ENCODE measurements at places on chromosomes 11 and 22. TPM values are rescaled to one million over a fixed set of nuclear protein-coding genes. Genes with fewer than 3 reads are reported as not detected.
A peak's percentile ranks its signal among the peaks of the same experiment; 100 is the strongest.

DNA sequence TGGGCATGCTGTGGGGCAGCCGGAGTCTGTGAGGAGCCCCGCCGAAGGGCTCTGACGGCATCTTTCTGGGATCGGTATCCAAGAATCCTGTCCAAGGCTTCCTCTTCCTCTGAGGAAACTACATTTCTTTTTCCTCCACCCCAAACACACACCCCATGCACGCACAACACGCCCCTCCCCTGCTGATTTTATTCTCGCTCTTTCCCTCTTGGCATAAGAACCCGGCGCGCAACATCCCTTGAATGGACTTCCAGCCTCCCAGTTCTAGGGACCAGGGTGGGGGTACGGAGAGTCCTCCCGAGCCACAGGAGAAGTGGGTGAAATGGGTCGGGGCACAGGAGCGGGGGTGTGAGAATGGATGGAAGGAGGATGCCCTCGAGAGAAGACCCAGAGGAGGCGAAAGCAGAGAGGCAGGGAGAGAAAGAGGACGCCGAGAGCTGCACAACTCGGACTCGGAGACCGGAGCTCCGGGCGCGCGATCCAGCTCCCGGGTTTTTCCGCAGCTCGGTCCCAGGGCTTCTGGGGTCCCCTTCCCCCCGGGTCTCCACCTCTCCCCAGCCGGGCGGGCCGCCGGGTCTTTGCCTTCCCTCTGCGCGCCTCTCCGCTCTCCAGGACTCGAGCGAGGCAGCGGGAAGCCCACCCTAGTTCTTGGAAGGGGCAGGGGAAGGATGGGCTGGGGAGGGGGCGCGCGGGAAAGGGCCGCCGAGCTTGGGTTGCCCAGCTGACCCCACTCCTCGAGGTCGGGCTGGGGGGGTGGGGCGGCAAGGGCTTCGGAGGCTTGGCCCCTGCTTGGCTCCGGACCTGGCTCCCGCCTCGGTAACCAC lies 1.5 kb upstream of the LARGE1 start:
- no peaks in the 10 kb centered on the region for H3K27me3 ChIP-seq
- no peaks in the 10 kb centered on the region for H3K36me3 ChIP-seq
- peak; percentile 53 for DNase-seq
- no peaks in the 10 kb centered on the region for H3K4me1 ChIP-seq

DNA sequence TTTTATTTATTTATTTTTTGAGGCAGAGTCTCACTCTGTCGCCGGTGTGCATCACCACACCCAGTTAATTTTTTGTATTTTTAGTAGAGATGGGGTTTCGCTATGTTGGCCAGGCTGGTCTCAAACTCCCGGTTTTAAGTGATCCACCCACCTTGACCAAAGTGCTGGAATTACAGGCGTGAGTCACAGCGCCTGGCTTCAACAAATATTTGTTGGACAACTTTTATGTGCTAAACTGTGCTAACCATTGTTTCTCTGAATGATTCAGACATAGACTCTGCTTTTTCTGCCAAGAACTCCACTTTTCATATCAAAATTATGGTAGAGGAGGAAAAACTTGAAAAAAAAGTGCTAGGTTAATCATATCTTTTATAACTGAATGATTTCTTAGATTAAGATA lies 36.3 kb downstream of the MMP7 start:
- H3K36me3 ChIP-seq, result no peaks in the 10 kb centered on the region
- H3K4me3 ChIP-seq, result no peak overlapping the region
- H3K4me1 ChIP-seq, result peaks cover 9% of the 10 kb centered on the region
- DNase-seq, result no peak
- no peaks in the 10 kb centered on the region for H3K27me3 ChIP-seq

DNA sequence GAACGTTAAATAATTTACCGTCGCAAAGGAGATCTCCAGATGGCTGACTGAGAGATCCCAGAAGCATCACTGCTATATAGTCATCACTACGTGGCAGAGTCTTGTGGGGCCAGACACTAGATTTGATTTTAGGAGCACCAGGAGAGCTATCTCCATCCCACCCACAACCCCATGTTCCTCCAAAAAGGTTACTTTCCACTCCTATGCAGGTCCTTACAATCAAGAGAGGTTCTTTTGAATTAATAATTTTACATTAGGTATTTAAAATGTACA lies 19.4 kb downstream of the GUCY1A2 start:
- no peaks in the 10 kb centered on the region for H3K36me3 ChIP-seq
- no peak overlapping the region for H3K4me3 ChIP-seq
- H3K27me3 ChIP-seq, result no peaks in the 10 kb centered on the region
- no peaks in the 10 kb centered on the region for H3K4me1 ChIP-seq
- no peak for DNase-seq

The PKDREJ gene
- 0.03 TPM for polyA plus RNA-seq

GRCh38 chr11:45761659-45762058 lies 43.3 kb upstream of the SLC35C1 start:
- H3K4me1 ChIP-seq, result no peaks in the 10 kb centered on the region
- H3K27me3 ChIP-seq, result no peaks in the 10 kb centered on the region

The PNPLA5 gene
- not detected for polyA plus RNA-seq

GRCh38 chr11:72522186-72522585 lies 87.9 kb upstream of the CLPB start:
- H3K4me3 ChIP-seq, result no peak overlapping the region
- H3K27me3 ChIP-seq, result no peaks in the 10 kb centered on the region
- no peak overlapping the region for H3K27ac ChIP-seq

The NCF4 gene
- 3.9 TPM for polyA plus RNA-seq

The PIM3 gene
- 44.0 TPM for polyA plus RNA-seq

DNA sequence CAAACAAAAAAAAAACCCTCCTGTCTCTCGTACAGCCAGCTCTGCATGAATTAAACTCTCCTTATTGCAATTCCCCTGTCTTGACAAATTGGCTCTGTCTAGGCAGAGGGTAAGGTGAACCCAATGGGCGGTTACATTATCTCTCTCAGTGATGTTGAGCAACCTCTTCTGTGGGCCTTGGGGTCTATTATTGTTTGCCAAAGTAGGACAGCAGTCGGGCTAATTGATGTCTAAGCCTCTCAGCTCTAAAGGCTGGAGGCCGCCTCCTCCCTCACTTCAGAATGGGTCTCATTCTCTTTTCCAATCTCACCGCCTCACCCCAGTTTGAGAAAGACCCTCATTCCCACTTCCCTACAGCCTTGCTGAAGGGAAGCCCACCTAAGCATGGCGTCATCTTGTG lies 1.3 kb upstream of the SLC25A45 start:
- no peak overlapping the region for H3K4me3 ChIP-seq
- H3K27ac ChIP-seq, result peak overlapping the region; percentile 68
- H3K27me3 ChIP-seq, result no peaks in the 10 kb centered on the region

DNA sequence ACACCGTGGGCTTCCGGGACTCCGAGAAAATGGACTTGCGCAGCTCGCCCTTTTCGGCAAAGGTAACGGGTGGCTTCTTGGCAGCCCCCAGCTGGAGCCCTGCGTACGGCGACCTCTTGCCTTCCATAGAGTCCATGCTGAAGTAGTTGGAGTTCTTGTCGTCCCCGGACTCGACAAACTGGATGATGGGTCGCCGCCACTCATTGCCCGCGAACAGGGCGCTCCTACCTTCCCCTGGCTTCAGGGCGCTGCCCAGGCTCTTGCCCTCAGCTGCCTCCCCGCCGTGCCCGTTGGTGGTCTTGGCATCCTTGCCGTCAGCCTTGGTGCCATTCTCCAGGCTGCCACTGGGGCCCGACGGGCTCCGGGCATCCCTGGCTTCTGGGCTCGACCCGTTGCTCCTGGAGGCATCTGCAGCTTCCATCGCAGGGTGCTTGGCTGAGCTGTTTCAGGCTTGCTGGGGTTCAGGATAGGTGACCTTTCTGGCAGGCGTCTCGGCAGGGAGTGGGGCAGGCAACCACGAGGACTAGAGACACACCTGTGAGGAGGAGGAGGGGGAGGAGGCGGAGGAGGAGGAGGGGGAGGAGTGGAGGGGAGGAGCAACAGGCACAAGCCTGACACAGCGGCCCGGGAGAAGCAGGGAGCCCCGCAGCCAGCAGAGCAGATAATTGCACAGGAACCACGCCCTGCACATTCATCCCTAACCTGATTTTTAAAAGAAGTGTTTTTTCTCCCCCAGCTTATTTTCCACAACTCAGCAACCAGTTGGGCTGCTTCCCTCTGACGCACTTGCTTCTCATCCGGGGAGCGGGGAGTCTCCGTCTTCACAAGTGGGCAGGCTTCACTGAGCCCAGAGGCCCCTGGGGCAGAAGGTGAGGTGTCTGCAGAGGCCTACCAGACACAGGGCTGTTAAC lies at the start of gene TRIM29:
Gene TRIM29, minus strand, starts transcription at position 503 of the 911 bp plus-strand sequence. Its CDS starts 82 bp downstream, at position 421.
- no peaks in the 10 kb centered on the region for H3K36me3 ChIP-seq
- H3K27ac ChIP-seq, result no peak within 1 kb of the TSS
- H3K4me1 ChIP-seq, result no peaks in the 10 kb centered on the region
- no peak within 1 kb of the TSS for H3K4me3 ChIP-seq
- DNase-seq, result peak; percentile 33
- H3K27me3 ChIP-seq, result no peaks in the 10 kb centered on the region

DNA sequence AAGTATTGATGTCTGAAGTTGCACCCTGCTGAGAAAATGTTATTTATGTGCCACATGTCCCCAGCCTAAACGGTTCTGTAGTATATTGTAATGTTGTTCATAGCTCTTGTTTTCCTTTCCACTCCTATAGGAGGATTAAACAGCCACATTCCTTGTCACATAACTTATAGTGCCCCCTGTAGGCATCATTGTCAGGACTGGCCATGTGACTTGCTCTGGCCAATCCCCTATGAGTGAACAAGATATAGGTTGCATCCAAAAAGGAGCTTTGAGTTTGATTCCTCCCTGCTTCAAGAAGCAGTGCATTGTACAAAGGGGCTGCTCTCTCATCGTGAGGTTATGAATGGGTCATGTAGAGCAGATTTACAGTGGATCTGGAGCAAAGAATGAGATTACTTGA lies 717.6 kb upstream of the ANO5 start:
- H3K4me1 ChIP-seq, result no peaks in the 10 kb centered on the region
- H3K36me3 ChIP-seq, result no peaks in the 10 kb centered on the region
- no peak overlapping the region for H3K27ac ChIP-seq
- DNase-seq, result no peak
- H3K27me3 ChIP-seq, result no peaks in the 10 kb centered on the region
- no peak overlapping the region for H3K4me3 ChIP-seq

DNA sequence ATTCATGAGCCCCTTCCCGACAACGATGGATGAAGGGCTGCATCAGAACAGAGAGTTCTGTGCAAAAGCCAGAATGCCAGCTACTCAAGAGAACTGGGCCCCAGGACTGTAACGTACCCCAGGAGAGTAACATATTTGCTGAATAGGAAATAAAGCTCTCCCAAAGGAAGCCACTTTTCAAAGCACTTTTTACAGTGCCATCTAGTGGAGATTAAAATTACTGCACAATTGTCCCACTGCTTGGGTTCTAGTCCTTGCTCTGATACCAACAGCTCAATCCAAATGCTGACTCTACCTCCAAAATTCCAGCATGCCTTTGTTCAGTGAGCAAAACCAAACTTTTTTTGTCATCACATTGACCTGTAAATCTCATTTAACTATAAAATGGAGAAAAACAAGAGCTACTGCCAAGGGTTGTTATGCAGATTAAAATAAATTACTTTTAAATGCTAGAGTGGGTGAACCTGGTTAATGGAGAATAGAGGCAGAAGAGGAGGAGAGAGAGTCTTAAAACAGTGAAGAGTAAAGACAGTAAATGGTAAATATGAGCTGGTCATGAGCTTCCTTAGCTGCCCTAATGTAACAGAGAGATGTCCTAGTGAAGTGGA lies 87.6 kb upstream of the FSHB start:
- H3K36me3 ChIP-seq, result no peaks in the 10 kb centered on the region
- no peaks in the 10 kb centered on the region for H3K4me1 ChIP-seq
- no peak overlapping the region for H3K27ac ChIP-seq

The IL17REL gene
- polyA plus RNA-seq, result not detected

The ISX gene
- not detected for polyA plus RNA-seq

The TSSK2 gene
- polyA plus RNA-seq, result not detected

The HTR3B gene
- polyA plus RNA-seq, result not detected

DNA sequence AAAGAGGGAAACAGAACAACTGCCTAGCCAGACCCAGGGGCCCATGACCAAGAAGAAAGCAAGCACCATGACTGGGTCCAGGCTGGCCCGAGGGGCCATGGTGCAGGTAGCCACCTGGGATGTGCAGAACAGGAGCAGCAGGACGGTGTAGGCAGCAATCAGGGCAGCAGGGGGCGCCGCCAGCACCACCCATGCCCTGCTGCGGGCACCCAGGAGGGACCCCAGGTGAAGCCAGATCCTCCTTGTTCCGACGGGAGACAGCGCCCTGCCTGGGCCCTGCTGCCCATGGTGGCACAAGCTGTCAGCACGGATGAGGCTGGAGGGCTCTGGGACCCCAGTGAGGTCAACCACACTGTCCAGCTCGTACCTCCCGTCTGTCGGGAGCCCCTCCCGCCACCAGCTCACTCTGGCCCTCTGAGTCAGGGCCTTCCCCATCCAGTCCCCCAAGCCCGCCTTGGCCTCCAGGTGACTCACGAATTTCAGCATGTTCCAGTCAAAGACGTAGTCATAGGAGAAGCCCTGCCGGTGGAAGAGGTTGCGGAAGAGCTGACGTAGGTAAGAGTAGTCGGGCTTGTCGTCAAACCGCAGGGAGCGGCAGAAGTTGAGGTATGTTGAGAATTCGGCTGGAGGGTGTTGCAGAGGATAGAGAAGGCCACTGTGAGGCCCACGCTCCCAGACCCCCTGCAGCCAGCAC lies 18.8 kb downstream of the CSNK1E start:
- peaks cover 48% of the 10 kb centered on the region for H3K36me3 ChIP-seq
- no peak overlapping the region for H3K27ac ChIP-seq
- H3K4me1 ChIP-seq, result peaks cover 13% of the 10 kb centered on the region
- no peak overlapping the region for H3K4me3 ChIP-seq

GRCh38 chr11:36591433-36591832 lies 2.9 kb upstream of the IFTAP start:
- no peaks in the 10 kb centered on the region for H3K36me3 ChIP-seq
- no peaks in the 10 kb centered on the region for H3K27me3 ChIP-seq
- no peak for DNase-seq
- H3K27ac ChIP-seq, result no peak overlapping the region
- no peak overlapping the region for H3K4me3 ChIP-seq
- H3K4me1 ChIP-seq, result peaks cover 7% of the 10 kb centered on the region

GRCh38 chr11:69889400-69890318 lies 70.4 kb upstream of the FGF3 start:
- no peak overlapping the region for H3K4me3 ChIP-seq
- no peak overlapping the region for H3K27ac ChIP-seq
- H3K36me3 ChIP-seq, result no peaks in the 10 kb centered on the region
- H3K4me1 ChIP-seq, result peaks cover 28% of the 10 kb centered on the region
- no peaks in the 10 kb centered on the region for H3K27me3 ChIP-seq

The WBP2NL gene
- polyA plus RNA-seq, result 0.12 TPM

- H3K36me3 ChIP-seq, result peaks cover 7% of the 10 kb centered on the region
- no peak for DNase-seq
- H3K4me3 ChIP-seq, result no peak overlapping the region
- H3K27ac ChIP-seq, result peak overlapping the region; percentile 39
- no peaks in the 10 kb centered on the region for H3K27me3 ChIP-seq
- H3K4me1 ChIP-seq, result peaks cover 5% of the 10 kb centered on the region
Observed at GRCh38 chr11:8766988-8767374, 84.4 kb downstream of the RPL27A start.

- no peaks in the 10 kb centered on the region for H3K27me3 ChIP-seq
- H3K4me3 ChIP-seq, result no peak overlapping the region
- peak overlapping the region; percentile 62 for H3K27ac ChIP-seq
- DNase-seq, result no peak
- H3K36me3 ChIP-seq, result no peaks in the 10 kb centered on the region
Observed at GRCh38 chr11:86983021-86983488, 27.9 kb upstream of the FZD4 start.

The CDHR5 gene
- 29.4 TPM for polyA plus RNA-seq

Measured in liver (tissue), 10 donors.